NCI-H1105 treated with DMSO at 0.1 percent for 48 hours (cell line): ENCODE measurements at places on chromosomes 3 and 15.
A peak's percentile ranks its signal among the peaks of the same experiment; 100 is the strongest.

GRCh38 chr15:34318277-34319079, 19.1 kb downstream of the SLC12A6 start:
- DNase-seq: peak; percentile 39

- DNase-seq: no peak
Measured at GRCh38 chr3:48565591-48566400, 2.2 kb upstream of the UCN2 start.

DNA sequence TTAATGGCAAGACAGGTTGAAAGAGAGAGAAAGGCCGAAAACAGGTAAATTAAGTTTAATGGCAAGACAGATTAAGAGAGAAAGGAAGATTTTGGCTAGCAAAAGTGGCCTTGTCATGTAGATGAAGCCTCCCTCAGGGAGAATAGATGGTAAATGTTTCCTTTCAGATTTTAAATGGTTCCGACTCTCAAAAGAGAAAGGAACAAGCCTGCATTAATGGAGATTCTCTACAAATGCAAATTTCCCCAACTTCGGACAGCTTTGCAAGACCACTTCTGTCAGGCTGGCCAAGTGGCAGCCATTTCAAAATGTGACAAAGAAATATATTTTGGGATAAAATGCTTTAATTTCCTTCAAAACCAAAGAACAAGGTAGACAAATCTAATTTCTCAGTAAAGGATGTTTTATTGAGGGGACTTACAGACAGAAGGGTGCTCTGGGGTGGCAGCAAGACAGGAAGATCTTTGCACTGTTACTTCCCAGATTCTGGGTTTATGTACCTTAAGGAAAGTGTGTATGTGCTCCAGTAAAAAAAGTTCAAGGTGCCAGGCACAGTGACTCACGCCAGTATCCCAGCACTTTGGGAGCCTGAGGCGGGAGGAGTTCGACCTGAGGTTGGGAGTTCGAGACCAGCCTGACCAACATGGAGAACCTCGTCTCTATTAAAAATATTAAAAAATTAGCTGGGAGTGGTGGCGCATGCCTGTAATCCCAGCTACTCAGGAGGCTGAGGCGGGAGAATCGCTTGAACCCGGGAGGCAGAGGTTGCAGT, 626.3 kb upstream of the NAALADL2 start:
- no peak for DNase-seq

- DNase-seq: no peak
Measured at GRCh38 chr15:30670056-30670455, 44.1 kb downstream of the ARHGAP11B start.

GRCh38 chr3:187919544-187919943, 174.3 kb upstream of the BCL6 start:
- no peak for DNase-seq
